Daoy (cell line): ENCODE measurements at places on chromosomes 3 and 15. TPM values are rescaled to one million over a fixed set of nuclear protein-coding genes. Genes with fewer than 3 reads are reported as not detected.

DNA sequence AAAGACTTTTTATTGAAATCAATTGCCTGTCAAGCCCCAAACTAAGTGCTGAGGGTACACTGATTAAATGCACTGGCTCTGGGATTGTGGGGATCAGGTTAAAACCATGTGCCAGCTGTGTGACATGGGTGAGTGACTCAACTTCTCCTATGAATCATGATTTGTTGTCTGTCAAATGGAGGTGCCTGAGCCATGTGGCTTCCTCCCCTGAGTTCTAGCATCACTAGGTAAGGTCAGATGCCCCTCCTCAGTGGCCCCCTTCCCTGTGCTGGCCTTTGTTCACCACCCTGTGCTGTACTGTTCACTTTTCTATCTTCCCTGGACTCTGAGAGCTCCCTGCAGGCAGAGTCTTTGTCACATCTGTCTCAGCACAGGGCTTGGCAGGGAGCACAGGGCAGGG lies 43.6 kb upstream of the ATP2B2 start:
- peak; percentile 58 for DNase-seq

DNA sequence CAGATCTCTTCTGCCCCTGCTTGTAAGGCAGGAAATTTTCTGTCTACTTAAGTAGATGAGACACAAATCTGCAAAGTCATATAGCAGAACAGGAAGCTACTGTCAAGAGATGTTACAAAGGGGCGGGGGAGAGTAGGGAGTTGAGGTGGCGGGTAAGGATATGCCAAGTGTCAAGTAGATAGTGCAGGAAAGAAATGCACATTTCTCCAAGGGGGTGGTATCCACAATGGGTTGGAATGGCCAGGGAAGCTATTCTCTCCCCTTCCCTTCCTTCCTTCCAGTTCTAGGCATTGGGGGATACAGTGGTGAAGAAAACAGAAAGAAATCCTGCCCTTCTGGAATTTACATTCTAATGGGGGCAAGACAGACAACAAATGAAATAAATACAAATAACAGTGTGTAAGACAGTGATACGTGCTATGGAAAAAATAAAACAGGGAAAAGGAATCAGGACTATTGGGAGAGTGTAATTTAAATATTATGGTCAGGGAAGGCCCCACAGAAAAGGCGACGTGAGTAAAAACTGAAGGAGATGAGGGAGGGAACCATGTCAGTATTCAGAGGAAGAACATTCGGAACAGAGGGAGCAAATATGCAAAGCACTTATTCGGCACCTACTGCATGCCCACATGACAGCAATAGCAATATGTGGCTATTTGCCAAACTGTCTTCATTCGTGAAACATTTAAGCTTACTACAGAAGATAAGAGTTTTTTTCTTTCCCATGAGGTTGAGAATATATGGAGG lies 42.8 kb upstream of the RNU6-1 start:
- DNase-seq = no peak

- no peak for DNase-seq
Measured at GRCh38 chr3:151992326-151993041, 119.0 kb downstream of the SUCNR1 start.

DNA sequence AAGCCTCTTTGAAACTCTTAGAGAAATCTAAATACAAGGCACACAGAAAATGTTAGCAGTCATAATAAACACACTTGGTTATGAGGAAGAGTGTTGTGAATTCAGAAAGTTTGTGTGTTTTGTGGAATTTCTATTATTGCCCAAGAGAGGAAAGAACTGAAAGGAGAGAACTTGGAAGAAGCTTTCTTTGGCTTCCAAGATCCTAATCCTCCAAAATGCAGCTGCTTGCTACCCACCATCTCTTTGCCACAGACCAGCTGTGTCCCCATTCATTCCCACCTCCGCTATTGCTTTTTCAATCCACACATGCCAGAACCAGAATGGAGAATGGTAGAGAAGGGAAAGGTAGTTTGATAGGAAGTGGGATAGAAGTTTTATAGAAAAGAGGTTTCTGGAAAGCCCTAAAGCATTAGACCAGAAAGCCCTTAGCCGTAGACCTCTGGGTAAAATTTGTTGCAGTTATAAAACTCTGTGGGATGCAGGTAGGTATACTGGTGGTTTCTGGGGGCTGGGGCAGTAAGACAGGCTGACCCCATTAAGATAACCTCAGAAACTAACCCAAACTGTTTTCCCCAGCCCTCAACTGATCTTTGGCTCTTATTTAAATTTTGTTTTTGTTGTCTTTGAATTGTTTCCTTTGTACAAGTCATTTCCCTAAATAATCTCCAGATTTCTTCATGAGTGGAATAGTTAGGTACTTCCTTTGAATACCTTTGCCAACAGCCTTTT lies 108.5 kb downstream of the FILIP1L start:
- no peak for DNase-seq

The UTS2B gene
- not detected in 2 replicates for total RNA-seq

GRCh38 chr3:117439812-117440211 lies 730.2 kb downstream of the TUSC7 start:
- DNase-seq = no peak

DNA sequence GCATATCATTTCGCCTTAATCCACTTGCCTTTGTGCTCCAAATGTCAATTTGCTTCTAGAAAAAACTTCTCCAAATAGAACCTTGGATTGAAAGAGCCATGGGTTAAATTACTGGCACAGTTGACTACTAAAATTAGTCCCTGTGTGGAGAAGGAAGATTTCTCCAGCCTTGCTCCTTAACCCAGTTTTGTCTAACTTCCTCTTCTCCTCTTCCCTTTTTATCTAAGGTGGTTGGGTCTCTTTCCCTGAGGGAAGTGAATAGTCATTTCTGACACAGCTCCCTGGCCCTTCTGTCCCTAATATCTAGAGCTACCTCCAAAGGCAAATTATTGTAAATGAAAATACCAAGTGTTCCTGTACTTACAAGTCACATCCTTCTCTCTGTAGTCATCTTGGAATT lies 527.9 kb upstream of the TBL1XR1 start:
- DNase-seq = no peak

DNA sequence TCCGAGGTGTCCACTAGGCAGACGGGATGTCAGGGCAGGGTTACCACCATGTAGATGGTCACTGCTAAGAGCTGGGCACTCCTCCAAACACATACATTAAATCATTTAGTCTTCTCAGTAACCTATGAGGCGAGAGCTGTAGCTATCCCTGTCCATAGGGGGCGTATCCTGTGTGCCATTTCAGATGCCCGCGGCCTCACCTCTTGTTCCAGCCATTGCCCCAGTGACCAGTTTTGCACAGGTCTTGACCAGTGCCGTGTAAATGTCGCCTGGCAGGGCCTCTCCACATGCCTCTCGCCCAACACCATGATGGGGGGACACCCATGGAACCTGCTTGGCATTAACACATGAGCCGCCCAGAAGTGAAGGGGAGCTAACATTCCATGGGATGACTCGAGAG lies 20.8 kb upstream of the SRP14 start:
- DNase-seq = no peak

- DNase-seq = no peak
Measured at GRCh38 chr3:43363621-43364266, 77.4 kb downstream of the SNRK start.

GRCh38 chr3:141432904-141433303 lies 53.9 kb upstream of the RASA2 start:
- no peak for DNase-seq

GRCh38 chr3:47348411-47349154 lies 32.2 kb upstream of the PTPN23 start:
- DNase-seq = no peak

The KBTBD12 gene
- total RNA-seq = not detected in 2 replicates

The CCDC80 gene
- total RNA-seq = 60.9 and 77.8 TPM in 2 replicates

DNA sequence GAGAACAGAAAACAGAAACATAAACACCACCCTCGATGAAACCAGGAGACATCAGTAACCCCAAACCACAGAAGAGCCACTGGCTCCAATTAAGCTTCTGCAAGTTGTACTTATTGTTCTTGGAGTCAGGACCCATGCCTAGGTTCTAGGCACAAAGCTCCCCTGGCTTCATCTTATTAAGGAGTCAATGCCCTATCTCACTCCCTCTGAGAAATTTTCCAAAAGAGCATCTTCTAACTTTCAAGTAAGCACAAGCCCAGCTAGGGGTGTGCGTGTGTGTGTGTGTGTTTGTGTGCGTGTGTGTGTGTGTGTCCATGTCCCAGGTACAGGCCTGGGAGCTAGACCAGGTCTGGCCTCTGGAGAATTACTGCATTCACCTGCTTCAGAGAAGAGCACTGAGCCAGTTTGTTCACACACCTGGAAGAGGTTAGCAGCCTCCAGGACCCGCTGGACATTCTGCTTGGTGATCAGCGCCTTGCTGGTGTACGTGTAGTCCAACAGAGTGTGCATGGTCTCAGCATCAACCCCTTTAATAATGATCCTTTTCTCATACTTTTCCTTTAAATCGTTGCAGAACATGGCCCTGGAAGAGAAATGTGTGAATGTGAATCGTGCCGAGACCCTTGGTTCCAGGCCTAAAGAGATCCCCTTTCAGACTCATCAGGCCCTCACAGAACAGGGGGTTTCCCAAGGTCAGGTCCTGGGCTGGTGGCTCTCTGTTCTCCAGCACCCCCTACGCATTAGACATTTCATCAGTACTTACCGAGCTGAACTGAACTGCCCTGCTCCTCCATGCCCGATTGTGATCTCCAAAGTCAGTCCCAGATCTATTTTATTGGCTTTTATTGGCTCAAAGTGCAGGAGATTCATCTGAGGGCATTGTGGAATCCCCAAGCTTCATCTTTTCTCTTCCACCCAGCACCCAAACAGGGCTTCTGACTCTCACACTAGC lies 27.8 kb downstream of the KLHL6 start:
- DNase-seq = no peak

DNA sequence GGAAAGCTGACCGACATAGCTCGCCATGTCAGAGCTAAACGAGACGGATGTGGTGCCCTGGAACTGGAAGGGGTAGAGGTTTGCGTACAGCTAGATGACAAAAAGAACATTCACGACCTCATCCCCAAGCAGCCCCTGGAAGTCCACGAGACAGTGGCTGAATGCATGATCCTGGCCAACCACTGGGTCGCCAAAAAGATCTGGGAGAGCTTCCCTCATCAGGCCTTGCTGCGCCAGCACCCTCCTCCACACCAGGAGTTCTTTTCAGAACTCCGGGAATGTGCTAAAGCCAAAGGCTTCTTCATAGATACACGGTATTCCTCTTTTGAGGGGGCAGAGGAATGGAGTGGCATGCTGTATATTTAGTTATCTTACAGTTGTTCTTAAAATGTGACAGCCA lies 30.4 kb downstream of the TIPIN start:
- no peak for DNase-seq

The POPDC2 gene
- total RNA-seq = 0.17 TPM in 1 of 2 replicates, not detected in the other

DNA sequence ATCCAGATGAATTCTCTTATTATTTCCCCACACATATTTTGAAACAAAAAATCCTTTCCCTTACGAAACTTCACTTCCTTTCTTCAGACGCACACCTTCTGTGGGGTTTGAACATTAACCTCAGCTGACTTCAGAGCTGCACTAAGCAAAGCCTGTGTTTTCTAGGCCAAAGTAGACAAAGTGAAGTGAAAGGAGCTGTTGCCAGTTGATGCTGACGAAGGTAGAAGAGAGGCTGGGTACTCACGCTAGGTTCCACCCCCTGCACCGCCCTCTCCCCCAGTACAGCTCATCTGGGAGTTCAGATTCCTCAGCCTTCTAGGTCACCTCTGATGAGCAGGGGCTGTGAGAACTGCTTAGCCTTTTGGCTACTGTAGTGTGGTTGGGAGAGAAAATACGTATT lies 24.1 kb downstream of the DUT start:
- DNase-seq = peak; percentile 84

DNA sequence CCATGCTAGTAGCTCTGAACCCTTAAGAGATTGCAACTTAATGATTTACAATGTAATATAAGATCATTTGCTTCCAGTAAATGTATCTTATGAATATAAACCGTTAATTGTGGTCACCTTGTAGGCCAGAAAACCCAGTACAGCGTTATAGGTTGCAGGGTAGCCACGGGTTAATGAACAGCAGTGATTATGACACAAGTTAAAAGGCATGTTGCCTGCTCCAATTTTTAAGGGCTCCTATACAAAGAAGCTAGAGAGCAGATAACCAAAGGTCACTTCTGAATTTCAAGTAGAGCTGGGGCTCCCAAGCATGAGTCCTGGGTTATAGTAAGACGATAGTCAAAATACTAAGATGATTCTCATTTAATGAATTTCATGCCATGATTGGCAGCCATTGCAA lies 13.5 kb downstream of the GUCA1C start:
- no peak for DNase-seq

The PLAAT1 gene
- 8.6 and 9.4 TPM in 2 replicates for total RNA-seq

DNA sequence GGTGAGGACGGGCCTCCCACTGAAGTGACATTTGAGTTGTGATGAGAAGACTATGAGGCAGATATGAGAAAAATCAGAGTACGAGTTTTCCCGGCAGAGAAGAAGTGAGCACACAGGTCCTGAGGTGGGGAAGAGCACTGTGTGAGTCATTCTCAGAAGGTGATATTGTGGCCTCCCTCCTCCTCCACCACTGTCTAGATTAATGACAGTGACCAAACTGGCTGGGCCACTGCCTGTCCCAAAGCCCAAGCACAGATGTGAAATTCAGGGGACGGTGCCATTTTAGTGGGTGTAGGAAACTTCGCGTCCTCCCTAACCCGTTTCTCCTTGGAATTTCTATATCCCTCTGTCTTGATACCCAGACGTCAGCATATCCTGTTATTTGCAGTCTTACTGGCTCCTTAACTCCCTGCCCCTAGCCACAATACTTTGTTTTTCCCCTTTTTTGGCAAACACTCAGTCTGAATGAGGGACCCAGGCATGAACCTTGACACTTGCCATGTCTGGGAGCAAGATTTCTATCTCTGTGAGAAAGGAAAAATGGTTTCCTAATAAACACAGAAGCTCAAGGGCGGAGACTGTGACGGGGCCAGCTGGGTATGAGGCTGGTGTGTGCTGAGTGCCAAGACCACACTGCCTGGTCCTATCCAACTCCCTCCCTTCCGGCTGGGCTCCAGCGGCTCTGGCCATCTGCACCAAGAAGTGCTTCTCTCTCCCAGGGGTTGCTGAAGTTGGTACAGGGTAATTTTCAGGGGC lies 15.2 kb downstream of the PRICKLE2 start:
- peak; percentile 58 for DNase-seq
